Activated naive CD4-positive, alpha-beta T cell treated with anti-CD3 and anti-CD28 coated beads, Interleukin-2, amount 50 U/mL, for 72 hours (primary cell): ENCODE measurements at places on chromosomes 13 and 19. TPM values are rescaled to one million over a fixed set of nuclear protein-coding genes. Genes with fewer than 3 reads are reported as not detected.

ZNF737 gene
- total RNA-seq = 10.6 TPM

GRCh38 chr13:112446867-112447266 is 70.7 kb downstream of the SPACA7 start:
- DNase-seq = no peak

GRCh38 chr13:94228763-94229162 is 250.7 kb downstream of the DCT start:
- DNase-seq = no peak

DNA sequence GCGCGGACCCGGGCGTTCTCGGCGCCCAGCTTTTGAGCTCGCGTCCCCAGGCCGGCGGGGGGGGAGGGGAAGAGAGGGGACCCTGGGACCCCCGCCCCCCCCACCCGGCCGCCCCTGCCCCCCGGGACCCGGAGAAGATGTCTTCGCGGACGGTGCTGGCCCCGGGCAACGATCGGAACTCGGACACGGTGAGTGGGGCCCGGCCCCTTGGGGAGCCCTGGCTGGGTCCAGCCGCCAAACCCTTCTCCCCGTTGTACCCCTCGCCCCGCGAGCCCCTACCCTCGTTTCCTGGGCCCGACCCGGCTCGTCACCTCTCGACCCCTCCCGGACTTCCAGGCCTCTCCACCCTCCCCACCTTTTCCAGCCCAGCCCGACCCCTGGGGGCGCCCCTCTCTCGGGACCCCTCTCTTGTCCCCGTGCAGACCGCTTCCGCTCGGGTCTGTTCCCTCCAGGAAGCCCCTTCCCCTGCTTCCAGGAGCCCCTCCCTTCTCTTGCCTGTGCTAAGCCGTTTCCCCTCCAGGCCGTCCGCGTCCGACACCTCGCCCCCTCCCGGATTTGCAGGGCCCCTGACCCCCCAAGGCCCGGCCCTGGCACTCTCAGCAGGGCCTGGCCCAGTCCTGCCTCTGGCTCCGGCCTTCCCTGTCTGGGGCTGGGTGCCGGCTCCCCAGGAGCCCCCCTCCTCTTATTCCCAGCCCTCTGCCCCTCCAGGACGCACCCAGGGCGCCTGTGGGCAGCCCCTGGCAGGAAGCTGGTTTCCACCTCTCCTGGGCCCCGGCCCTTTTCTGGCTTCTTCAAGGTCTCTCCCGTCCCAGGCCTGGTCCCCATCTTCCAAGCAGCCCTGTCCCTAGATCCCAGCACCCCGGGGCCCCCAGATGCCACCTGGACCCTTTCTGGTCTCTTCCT is 632 bp downstream of the MARK4 start:
- DNase-seq = no peak

DNA sequence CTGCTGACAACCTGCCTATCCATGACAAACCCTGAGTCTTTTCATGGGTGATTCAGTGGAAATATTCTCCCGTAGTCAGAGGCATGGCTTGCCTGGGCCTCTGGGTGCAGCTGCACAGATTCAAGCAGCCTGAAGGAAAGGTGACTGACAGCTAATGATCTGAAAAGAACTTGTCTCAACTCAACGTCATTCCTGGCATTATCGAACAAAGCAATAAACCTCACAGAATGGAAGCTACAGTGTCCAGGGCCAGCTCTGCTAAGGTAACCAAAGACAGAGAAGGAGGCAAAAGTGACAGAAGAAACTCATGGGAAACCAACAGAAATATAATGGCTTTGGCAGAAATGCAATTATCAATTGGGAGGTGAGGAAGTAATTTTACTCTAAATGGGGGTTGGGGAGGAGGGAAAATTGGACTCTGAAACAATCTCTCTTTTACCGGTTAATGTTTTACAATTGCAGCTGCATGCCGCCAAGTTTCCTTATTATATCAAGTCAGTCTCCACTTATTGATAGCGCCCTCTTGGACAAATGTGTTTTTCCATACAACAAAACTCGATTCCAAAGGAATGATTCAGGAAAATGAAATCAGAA is 12.9 kb downstream of the STARD13 start:
- no peak for DNase-seq

DENND1C gene
- 70.8 TPM for total RNA-seq

CXCL17 gene
- total RNA-seq = not detected

DNA sequence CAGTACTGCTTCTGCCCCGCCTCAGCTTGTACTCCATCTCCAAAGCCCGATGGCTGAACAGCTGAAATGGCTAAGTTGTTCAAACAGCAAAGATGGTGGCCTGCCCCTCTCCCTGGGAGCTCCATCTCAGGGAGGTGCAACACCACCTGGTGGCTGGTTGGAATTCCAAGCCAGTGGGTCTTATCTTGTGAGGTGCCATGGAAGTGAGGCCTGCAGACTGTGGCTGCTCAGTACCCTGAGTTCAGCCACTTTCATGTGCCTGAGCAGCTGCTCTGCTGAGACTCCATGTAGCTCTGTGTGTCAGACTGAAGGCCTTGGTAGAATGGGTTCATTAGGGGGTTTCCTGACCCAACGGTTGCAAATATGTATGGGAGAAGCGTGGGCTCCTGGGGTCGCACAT is 67.3 kb upstream of the SPRY2 start:
- DNase-seq = no peak

GRCh38 chr19:44747739-44748425 is 626 bp upstream of the BCL3 start:
- DNase-seq = peak; percentile 47

- no peak for DNase-seq
These were observed 69.2 kb downstream of the NALCN start for GRCh38 chr13:101346942-101347728.

DNA sequence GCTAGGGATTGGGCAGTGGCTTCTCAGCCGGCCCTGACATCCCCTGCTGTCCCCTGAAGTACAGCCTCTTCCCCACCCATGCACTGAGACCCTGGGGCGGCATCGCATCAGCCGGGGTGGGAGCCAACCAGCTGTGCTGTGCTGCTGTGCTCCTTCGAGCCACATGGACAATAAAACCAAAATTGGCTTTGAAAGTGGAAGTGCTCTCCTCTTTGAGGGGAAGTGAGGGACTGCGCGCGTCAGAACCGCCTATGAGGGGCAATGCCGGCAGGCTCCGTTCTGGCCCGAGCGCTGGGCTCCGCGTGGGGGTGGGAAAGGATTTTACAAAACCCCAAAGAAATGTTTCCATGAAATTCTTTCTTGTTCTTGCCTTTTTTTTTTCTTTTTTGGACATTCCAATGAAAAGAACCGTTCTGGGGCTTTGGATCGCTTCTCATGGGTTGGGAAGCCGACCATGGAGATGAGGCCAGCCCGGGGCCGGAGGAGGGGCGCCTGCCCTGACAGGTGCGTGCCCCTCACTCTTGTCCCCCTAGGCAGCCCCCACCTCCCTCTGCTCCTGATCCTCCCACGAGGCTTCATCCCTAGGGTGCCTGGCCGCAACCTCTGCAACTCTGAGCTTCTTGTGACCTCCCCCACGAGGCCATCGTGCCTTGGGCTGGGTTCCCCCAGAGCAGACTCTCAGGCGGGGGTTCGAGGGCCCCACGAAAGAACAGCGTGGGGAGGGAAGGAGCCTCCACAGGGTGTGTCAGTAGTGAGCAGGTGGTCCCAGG is 22.6 kb downstream of the KLHL26 start:
- DNase-seq = no peak

- no peak for DNase-seq
These were observed 12.2 kb downstream of the NFIC start for GRCh38 chr19:3378352-3379150.

DNA sequence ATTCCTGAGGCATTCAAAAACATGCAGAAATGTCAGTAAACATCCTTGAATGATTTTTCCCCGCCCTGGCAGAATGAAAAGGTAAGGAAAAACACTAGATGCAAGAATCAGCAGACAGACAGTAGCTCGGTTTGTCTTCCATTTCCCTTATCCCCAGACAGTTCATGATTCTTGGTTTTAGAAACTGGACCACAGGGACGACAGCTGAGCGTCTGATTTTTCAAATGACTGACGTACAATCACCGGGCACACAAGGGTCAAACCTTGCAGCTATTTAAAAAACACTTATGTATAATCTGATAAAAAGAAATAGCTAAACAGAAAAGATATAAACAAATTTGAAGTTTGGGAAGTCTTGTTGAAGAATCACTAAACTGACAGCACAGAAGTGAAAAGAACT is 47.1 kb downstream of the DCLK1 start:
- no peak for DNase-seq
